ENCODE measurements at places on chromosomes 13 and 19. TPM values are rescaled to one million over a fixed set of nuclear protein-coding genes. Genes with fewer than 3 reads are reported as not detected.

The HOMER3 gene
- polyA plus RNA-seq, result 3.5 TPM

The TNFRSF19 gene
- 2.7 TPM for polyA plus RNA-seq

The DHRS12 gene
- 32.1 TPM for polyA plus RNA-seq

The TEX26 gene
- not detected for polyA plus RNA-seq

The ZNF578 gene
- polyA plus RNA-seq, result 2.5 TPM

The SLC5A5 gene
- 1.2 TPM for polyA plus RNA-seq

All from CD4-positive, CD25-positive, alpha-beta regulatory T cell (primary cell).